ENCODE measurements at places on chromosomes 6 and 20. TPM values are rescaled to one million over a fixed set of nuclear protein-coding genes. Genes with fewer than 3 reads are reported as not detected.
A peak's percentile ranks its signal among the peaks of the same experiment; 100 is the strongest.

POU3F2 gene
- not detected for polyA plus RNA-seq

ATRN gene
- 54.1 TPM for polyA plus RNA-seq

HLA-DQA1 gene
- polyA plus RNA-seq, result not detected

CARMIL1 gene
- polyA plus RNA-seq, result 3.7 TPM

CNKSR3 gene
- 5.6 TPM for polyA plus RNA-seq

MOG gene
- not detected for polyA plus RNA-seq

DAAM2 gene
- 39.7 TPM for polyA plus RNA-seq

WFDC12 gene
- not detected for polyA plus RNA-seq

RSPO4 gene
- polyA plus RNA-seq, result 0.52 TPM

SYCP2 gene
- polyA plus RNA-seq, result 1.2 TPM

DNA sequence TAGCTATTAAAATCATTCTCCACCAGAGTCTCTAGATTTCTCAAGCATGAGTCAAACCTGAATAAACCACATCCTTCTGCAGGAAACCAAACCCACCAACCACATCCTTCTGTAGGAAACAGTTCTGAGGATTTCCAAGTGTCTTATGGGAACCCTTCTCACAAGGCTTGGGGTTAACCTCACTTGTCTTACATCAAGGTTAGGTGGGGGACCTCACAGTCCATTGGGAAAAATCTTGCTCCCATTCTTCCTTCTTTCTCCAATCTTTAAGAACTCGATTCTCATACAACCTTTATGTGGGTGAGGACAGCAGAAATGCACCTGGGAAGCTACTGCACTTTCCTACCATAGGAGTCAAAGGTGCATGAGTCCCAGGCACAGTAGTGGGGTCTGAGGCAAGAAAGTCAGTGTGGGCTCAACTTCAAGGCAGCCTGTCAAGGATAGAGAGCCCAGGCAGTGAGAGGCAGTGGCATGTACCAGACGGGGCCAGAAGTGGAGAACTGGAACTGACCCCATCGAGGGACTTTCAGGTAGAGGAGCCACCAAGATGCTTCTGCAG is 114.5 kb downstream of the SLC22A3 start:
- DNase-seq, result peak; percentile 67

DNA sequence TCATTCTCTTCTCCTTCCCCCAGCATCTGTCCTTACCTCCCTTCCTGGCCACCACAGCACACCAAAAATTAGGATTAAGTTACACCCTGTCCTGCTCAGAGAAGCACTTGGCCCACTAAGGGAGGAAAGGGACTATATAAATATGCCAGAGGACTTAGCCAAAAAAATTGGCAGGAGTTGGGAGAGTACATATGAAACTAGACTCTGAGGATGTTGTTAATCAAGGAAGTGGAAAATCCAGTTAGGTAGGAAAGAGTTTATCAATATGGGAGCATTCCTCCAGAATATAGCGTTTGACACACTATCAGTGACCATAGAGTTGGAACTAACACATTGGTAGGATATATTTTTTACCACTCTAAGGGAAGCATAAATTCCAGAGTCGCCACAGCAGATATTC is 57.3 kb upstream of the TSHZ2 start:
- no peak for DNase-seq

GRCh38 chr6:26217714-26218075 is 130.5 kb downstream of the HFE start:
- no peak for DNase-seq

- no peak for DNase-seq
Observed at GRCh38 chr6:169763308-169763707, 11.9 kb downstream of the ERMARD start.

- no peak for DNase-seq
Observed at GRCh38 chr20:57291003-57291402, 24.6 kb upstream of the BMP7 start.

GRCh38 chr6:132494954-132495353 is 18.0 kb downstream of the STX7 start:
- no peak for DNase-seq

DNA sequence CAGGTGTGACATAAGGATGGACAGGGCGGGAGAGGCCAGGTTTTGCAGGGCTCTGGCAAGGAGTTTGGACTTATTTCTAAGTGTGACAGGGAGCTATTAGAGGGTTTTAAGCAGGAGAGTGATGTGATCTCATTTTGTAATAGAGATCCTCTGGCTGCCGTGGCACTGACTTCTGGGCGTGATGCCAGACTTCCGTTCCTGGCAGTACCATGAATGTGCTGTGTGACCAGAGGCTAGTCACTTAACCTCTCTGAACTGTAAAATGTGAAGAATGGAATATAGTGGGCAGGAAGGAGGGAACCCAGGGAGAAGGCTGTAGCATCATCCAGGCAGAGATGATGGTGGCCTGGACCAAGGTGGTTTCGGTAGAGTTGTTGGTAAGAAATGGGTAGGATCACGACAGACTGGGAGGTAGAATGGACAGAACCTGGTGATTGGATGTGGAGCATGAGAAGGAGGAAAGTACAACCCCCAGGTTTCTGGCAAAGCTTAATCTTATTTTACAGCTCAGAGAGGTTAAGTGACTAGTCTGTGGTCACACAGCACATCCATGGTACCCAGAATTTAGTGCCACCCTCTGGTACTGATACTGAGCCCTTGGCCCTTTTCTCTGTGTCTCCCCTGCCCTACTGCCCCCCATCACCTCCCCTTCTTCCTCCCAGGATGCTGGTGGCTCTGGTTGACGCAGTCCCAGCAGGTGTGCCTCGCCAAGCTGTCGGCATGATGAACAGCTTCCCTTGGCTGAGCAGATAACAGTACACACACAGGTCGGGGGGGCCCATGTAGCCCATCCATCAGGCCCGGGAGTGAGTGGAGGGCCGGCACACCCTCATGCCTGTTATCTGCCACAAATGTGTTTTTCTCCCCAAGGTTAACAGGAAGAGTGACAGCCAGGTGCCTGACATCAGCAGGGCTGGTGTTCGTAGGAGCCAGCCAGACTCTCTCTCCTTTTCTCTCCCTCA is 52.9 kb upstream of the CTNNBL1 start:
- no peak for DNase-seq

- no peak for DNase-seq
Observed at GRCh38 chr6:141969201-141969600, 163.5 kb upstream of the GJE1 start.

DNA sequence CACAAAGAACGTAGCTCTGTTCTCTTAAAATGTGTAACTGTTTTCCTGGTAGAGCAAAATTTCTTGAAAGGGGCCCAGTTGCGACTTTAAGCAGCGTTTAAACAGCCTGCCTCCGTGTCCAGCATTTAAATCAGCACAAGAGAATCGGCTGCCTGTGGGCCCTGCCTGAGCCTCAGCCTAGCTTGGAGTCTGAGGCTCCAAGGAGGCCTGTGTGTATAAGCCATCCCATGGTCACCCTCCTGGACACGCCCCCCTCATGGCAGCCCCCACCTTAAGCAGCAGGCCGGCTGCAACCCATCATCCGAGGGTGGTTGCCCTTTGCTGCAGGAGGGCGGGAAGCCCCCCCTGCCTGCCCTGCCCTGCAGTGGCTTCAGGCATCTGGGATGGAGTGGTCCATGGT is 18.9 kb downstream of the SDCBP2 start:
- DNase-seq, result no peak

DNA sequence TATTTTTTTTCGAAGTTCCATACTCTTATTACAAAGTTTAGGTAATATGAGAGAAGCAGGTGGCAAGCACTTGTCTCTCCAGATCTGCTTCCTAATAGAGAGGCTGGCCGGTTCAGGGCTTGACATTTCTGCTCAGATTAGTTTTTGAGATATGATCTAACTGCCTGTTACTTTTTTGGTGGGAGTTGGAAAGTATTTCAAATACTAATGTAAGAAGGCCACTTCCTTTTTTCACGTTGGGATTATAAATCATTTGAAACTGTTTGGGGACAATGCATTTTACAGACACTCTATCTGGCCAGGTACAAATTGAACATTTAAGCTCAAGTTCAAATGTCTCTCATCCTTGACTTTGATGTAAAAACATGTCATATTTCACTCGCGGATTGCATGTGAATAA is 222.1 kb upstream of the SULF2 start:
- DNase-seq, result no peak

GRCh38 chr6:150638267-150638666 is 38.6 kb downstream of the PLEKHG1 start:
- DNase-seq, result no peak

GRCh38 chr20:24450177-24450576 is 19.3 kb upstream of the SYNDIG1 start:
- DNase-seq, result no peak

GRCh38 chr20:41627611-41628244 is 9.6 kb upstream of the CHD6 start:
- DNase-seq, result no peak

DNA sequence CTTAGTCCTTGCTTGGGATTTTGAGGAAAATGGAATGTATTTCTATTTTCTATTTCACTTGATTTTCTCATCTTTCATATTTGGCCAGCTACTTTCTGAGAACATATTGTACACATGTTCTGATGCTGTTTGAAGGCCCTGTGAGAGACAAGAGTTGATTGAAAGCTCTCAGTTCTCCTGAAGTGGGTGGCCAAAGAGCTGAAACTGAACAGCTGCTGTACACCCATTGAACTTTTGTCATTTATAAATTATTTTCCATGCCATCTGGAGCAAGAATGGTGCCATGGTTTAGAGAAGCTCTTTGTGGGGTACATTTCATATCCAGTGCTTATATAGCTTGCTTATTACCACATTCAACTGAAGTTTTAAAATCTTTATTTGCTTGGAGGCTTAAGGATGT is 298.3 kb downstream of the PRL start:
- DNase-seq, result no peak

GRCh38 chr6:145626857-145627256 is 108.5 kb downstream of the EPM2A start:
- peak; percentile 11 for DNase-seq

GRCh38 chr6:75480425-75480824 is 13.2 kb downstream of the FILIP1 start:
- peak; percentile 43 for DNase-seq

GRCh38 chr20:62203378-62204030 is 16.6 kb downstream of the HRH3 start:
- DNase-seq, result no peak

- no peak for DNase-seq
Observed at GRCh38 chr20:49399329-49399728, 83.1 kb downstream of the KCNB1 start.

GRCh38 chr6:18962361-18962905 is 575.3 kb downstream of the RNF144B start:
- DNase-seq, result no peak

DNA sequence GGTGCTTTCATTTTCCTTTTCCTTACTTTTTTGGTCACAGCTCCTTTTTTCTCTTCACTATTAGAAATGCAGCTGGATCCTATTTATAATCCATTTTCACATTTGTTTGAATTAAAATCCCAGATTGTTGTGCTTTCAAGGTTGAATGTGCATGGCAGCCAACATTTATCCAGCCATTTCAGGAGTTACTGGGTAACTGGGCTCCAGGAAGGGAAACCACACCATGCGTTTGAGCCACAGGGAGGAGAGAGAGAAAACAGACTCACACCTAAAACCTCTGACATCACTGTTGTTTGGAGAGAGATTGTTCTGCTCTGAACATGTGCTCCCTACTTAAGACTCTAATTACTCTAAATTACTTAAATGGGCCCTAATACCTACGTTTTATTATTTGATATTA is 173.4 kb downstream of the BMP2 start:
- no peak for DNase-seq

GRCh38 chr20:63697868-63698545 is 1.6 kb downstream of the TNFRSF6B start:
- DNase-seq, result no peak

GRCh38 chr6:106162921-106163320 is 76.8 kb downstream of the PRDM1 start:
- DNase-seq, result no peak

DNA sequence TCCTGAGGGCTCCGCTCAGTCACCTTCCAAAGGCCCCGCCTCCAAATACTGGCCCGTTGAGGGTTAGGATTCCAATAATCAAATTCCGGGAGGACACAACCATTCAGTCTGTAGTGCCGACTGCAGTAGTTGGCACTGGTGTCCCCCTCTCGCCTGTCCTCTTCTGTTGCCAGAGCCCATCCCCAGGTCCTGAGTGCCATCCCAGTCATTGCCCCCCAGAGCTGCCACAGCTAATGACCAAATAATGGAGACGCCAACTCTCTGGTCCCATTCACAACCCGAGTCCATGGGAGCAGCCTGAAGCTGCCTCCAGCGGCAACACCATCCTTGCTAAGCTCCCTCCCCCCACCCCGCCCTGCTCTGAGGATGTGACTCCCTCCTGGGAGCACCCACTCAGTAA is 115.9 kb downstream of the JPH2 start:
- DNase-seq, result no peak

DNA sequence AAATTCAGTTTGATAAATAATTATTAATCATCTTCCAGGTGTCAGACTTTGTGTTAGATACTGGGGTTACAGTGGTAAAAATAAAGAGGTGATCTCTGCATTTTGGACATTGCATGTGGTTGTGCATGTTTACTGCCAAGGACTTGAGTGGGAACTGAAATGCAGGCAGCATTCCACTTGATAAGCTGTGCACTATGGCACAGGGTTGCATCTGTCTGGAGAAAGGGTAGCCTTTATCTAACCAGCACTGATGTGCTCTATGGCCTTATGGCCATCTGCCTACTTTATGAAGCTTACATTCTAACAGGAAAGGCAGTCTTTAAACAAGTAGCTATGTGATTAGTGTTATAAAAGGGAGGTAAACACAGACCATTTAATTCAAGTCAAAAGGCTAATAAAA is 53.0 kb upstream of the MLIP start:
- no peak for DNase-seq

DNA sequence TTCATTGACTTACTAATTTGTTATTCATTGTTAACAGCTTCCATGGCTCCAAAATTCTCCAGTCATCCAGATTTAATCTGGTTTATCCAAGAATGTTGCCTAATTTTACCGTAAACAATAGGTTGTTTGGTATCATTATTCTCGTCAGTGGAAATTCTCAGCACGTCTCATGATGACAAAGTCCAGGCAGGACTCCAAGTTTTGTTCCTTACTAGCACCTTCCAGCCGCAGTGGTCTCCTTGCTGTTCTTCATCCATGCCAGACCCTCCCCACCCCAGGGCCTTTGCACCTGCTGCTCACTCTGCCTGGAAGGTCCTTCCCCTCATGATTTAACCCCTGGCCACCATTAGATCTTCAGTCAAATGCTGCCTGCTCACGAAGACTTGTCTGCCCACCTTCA is 48.1 kb upstream of the NAA20 start:
- DNase-seq, result no peak

DNA sequence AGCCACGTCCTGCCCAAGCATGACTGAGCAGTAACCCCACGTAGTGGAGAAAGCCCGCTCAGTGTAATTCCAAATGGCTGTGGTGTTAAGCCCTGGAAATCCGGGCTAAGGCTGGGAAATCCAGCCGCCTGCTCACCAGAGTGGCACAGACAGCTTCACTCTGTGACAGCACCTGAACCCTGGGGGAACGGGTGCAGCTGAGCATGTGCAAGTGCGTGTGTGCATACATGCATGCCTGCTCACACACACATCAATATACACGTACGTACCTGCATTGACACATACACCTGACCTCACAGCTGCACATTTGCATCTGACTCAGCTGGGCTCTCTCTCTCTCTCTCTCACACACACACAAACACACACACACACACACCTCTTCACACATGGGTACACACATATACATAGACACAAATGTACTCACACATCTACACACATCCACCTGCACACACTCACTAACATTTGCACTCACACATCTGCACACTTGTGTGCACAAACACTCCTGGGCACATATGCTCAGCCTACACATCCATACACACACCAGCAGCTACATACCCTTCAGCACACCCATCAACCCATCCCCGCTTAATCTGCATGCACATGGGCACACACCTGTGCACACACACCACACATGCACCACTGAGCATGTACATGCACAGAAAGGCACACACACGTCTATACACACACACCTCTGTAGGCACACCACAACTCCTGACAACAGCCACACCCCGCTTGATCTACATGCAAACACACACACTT is 114.1 kb downstream of the GRM4 start:
- DNase-seq, result no peak
